PC-9 (cell line): ENCODE measurements at places on chromosomes 2 and 18.

- DNase-seq, result peak; percentile 13
These were observed 57.4 kb upstream of the PCBP1 start for GRCh38 chr2:70029814-70030409.

GRCh38 chr2:198441246-198441645 lies 636.9 kb downstream of the PLCL1 start:
- DNase-seq, result peak; percentile 53

- DNase-seq, result no peak
These were observed 222.6 kb downstream of the ANAPC1 start for GRCh38 chr2:111661286-111661940.

- DNase-seq, result no peak
These were observed 993.1 kb upstream of the TMEFF2 start for GRCh38 chr2:193187816-193188215.

DNA sequence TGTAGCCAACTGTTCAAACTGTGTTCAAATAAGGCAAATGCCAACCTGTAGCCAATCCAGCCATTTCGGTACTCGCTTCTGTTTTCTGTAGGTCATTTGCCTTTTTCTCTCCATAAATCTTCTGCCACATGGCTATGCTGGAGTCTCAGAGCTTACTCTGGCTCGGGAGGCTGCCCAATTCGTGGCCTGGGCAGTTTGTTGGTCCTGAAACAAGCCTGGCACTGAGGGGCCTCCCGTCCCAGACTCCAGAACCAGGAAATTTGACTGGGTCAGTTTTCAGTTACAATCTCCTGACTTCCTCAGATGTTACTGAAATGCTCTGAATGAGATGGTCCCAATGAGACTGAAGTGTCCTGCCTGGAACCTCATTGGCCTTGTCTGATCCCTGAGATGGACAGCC lies 120.8 kb upstream of the NPAS2 start:
- no peak for DNase-seq

- no peak for DNase-seq
These were observed 115.0 kb upstream of the CDCA7 start for GRCh38 chr2:173239644-173240043.

GRCh38 chr2:206832873-206833272 lies 67.5 kb downstream of the FASTKD2 start:
- no peak for DNase-seq

- no peak for DNase-seq
These were observed 47.1 kb downstream of the STRN start for GRCh38 chr2:36919041-36919837.
